Naive thymus-derived CD4-positive, alpha-beta T cell (primary cell): ENCODE measurements at places on chromosomes 4 and X. TPM values are rescaled to one million over a fixed set of nuclear protein-coding genes. Genes with fewer than 3 reads are reported as not detected.

- DNase-seq = no peak
These were observed 246.6 kb downstream of the OPHN1 start for GRCh38 chrX:68186552-68187262.

DNA sequence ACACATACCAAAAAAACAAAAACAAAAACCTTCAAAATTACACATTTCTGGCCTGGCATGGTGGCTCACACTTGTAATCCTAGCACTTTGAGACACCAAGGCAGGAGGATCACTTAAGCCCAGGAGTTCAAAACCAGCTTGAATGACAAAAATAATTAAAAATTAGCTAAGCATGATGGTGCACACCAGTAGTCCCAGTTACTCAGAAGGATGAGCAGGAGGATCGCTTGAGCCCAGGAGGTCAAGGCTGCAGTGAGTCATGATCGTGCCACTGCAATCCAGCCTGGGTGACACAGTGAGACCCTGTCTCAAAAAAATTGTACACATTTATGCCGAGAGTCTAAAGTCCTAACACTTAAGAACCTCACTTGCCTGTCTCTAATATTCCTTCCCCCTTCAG, 18.3 kb downstream of the SLC39A8 start:
- DNase-seq = no peak

DNA sequence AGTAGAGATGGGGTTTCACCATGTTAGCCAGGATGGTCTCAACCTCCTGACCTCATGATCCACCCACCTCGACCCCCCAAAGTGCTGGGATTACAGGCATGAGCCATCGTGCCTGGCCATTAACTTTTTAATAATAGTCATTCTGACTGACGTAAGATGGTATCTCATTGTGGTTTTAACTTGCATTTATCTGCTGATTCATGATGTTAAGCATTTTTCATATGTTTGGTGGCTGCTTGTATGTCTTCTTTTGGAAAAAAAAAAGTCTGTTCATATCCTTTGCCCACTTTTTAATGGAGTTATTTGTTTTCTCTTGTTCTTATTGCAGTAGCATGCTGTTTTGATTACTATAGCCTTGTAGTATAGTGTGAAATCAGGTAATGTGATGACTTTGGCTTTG, 45.8 kb downstream of the ANXA10 start:
- DNase-seq = no peak

GRCh38 chr4:185587427-185588161, 52.3 kb upstream of the PDLIM3 start:
- peak; percentile 34 for DNase-seq

DNA sequence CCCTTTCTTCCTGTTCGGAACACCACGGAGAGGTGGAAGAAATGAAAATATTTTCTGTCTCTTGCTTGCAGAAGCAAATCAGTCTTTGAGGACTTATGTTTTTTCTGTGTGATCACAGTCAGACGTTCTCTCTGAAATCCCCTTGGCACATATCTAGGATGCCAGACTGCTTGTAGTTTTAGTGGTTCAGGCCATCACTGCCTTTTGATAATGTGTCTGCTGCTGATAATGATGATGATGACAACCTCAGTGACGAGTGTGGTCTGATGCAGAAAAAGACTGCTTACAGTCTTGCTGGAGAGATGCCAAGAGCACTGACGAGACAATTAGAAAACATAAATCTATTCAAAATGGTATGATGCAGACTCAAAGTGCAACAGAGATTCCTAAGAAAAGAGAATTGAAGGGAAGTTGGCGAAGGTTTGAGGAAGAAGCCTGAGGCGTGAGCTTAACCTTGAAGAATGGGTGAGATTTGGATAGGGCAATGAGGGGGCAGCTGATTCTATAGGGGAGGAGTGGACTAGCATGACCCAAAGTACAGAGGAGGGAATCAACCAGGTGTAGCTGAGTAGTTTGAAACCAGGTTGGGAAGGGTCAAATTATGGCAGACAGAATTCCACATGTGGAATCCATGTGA, 7.9 kb downstream of the RAB33A start:
- DNase-seq = no peak

DNA sequence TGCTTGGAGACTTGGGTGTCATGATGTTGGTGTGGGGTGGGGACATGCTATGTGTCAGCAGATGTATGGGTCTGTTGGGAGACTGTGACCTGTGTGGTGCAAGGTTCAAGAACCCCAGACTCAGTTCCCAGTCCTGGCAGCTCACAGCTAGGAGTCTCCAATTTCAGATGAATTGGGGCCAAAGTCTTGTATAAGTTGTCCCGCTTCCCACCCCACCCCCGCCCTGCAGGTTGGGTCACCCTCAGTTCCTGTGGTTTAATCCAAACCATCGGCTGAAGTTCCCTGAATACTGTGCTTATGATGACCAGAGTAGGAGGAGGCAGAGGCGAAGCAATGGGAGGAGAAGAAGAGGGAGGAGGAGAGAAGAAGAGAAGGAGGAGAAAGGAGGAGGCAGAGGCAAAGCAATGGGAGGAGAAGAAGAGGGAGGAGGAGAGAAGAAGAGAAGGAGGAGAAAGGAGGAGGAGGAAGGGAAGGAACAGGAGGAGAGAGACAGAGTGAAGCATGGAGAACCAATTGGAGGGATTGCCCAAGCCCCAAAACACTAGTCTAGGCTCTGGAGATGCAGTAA, 112.6 kb downstream of the EFNB1 start:
- no peak for DNase-seq

DNA sequence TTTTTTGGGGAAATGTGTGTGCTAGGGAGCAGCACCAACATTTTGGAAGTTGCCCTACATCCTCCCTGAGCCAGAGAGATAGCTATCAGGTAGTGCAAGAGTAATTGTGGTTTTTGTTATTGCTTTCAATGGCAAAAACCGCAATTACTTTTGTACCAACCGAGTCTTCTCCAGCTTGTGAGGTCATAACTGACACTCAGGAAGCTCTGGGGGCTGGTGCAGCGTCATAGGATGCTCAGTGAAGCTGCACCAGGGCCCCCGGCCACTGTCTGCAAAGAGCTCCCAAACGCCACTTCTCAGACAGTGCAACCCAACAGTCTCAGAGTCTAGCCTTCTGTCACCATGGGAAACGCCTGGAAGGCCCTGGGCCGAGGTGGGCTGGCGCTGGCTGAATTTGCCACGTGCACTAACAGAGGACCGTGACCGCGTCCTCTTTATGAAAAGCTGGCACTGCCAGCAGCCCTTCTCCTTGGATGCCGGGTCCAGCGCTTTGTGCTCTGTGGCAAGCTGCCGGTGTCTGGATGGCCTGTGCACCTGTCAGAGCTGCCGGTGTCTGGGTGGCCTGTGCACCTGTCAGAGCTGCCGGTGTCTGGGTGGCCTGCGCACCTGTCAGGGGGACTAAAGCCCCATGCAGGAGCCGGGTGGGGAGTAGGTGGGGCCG, 19.4 kb downstream of the SH3TC1 start:
- DNase-seq = no peak

DNA sequence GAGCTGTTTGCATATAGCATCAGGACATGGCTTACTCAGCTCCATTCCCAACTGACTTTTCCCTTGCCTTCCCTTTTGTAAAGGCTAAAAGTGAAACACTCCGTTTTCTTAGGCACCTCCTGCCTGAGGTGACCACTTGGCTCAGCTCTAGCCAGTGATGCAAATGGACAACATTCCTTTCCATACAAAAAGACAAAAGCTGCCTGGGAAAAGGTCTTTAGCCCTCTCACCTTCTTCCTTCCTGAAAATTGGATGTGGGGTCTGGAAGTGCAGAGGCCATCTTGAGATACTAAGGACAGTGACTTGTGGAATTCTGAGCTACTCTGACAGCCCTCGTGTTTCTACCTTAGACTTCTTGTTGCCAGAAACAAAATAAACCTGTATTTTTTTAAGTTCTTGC, 27.7 kb upstream of the SFRP2 start:
- DNase-seq = no peak

DNA sequence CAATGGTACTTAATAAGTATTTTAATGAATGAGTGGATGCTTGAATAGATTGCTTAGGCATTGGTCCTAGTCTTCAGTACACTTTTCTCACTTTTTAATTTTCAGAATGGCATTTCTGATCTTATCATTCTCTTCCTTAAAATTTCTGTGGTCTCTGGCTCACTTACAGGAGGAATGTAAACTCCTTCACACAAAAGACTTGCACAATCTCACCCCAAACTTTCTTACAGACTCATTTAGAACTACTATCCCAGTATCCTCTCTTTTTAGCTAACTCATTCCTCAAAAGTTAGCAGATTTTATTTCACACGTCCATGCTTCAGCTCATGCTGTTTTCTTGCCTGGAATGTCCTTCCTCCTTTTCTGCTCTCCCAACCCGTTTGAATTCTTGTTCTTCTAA, 350.1 kb downstream of the GRXCR1 start:
- no peak for DNase-seq

- no peak for DNase-seq
These were observed 417.5 kb upstream of the ARX start for GRCh38 chrX:25433307-25433706.

DNA sequence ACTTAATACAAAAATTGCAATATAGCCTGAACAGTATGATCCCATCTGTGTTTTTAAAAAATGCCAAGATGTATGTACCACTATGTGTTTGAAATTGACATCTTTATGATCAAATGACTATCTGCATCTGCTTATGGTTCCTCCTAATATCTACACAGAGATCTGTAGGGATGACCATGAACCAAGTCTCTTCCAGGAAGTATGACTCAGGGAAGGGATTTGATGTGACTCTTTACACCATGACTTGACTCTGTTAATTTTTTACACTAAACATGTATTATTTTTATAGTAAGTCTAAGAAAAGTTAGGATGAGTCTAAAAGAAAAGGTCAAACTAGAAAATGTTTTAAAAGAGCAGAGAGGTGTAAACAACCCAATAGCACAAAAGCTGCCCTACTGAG, 164.0 kb downstream of the SH3KBP1 start:
- no peak for DNase-seq

DNA sequence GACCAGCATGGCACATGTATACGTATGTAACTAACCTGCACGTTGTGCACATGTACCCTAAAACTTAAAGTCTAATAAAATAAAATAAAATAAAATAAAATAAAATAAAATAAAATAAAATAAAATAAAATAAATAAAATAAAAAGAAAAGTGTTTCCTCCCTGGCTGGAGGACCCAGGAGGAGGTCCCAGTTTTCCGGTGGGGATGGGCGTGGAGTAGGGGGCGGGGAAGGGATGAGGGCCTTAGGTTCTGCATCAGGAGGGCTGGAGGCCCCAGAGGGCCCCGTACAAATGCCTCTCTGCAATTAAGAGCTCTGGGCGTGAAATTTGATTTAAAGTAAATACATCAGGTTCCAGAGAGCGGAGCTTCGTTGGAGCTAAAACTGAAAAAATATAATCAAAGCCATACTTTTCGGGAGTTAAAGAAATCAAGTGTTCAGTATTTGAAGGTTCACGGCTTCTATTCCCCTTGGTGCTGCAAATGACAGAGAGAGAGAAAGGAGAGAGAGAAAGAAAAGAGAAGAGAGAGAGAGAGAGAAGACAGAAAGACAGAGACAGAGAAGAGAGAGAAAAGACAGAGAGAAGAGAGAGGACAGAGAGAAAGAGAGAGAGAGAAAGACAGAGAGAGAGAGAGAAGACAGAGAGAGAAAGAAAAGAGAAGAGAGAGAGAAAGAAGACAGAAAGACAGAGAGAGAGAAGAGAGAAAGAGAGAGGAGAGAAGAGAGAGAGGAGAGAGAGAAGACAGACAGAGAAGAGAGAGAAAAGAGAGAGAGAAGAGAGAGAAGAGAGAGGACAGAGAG, 8.7 kb upstream of the SHOX start:
- no peak for DNase-seq

DNA sequence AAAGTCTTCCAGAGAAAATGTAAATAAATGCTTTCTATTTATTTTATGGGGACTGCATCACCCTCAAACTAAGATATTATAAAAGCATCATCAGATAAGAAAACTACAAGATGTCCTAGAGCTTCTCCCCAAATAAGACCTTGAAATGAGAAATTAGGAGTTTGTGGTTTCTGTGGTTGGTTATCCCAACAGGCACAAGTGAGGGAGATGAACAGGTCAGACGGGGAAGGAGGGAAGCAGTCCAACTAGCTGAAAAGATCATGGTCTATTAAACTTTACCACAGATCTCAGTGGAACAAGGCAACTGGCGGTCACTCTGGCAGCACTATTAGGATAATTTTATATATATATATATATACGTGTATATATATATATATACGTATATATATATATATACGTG, 319.3 kb upstream of the GRID2 start:
- no peak for DNase-seq

DNA sequence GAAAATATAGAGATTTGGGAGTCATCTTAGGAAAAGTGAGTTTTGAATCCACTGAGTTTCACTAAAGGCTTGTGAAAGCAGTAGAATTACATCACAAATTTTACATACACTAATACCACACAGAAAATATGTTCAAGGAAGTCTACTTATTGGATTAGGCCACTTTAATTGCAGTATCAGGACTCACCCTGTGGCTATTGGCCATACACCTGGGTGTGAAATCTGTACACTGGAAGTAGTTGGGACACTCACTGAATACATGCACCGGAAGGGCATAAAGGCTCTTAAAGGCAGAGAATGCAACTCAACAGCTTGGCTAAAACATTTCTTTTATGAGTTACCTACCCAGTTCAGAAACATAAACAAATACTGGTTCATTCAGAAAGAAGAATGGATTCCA, 19.8 kb downstream of the MAOB start:
- no peak for DNase-seq

DNA sequence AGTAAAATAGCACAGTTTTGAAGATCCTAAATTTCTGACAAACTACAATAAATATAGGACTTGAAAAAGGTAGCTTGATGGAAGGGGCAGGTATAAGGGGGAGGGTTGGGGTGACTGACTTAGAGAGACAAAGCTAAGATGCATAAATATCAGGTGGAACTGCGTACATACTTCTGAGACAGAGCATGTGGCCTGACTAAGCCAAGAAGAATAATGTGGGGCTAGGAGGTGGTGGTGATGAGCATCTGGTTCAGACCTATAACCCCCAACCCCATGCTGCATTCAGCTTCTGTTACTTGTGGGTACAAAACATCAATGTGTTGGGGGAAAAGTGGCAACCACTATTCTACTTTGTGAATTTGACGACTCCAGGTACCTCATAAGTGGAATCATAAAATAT, 19.8 kb downstream of the USP9X start:
- DNase-seq = no peak

- DNase-seq = no peak
These were observed 45.8 kb upstream of the RNF128 start for GRCh38 chrX:106680716-106681115.

GRCh38 chrX:37906357-37906756, 59.0 kb upstream of the DYNLT3 start:
- DNase-seq = no peak

- DNase-seq = no peak
These were observed 58.2 kb downstream of the WDR17 start for GRCh38 chr4:176123710-176124407.

GRCh38 chrX:119516157-119516702, 48.0 kb downstream of the SLC25A5 start:
- DNase-seq = peak; percentile 69

- no peak for DNase-seq
These were observed 114.3 kb upstream of the HS3ST1 start for GRCh38 chr4:11542952-11543351.

The LINC00632 gene
- total RNA-seq = 9.5 and 9.9 TPM in 2 replicates

The CETN2 gene
- total RNA-seq = 7.0 TPM

The GPC4 gene
- total RNA-seq = not detected in 2 replicates

The CLIC2 gene
- total RNA-seq = 1.1 TPM

The HTRA3 gene
- total RNA-seq = not detected

The SOWAHB gene
- total RNA-seq = not detected

The FHIP1A gene
- total RNA-seq = 2.7 TPM

The EGF gene
- total RNA-seq = not detected

The SPANXA1 gene
- total RNA-seq = not detected in 2 replicates
